Aorta (tissue), 5 donors: ENCODE measurements at places on chromosomes 16 and 17. TPM values are rescaled to one million over a fixed set of nuclear protein-coding genes. Genes with fewer than 3 reads are reported as not detected.

- no peaks in the 10 kb centered on the region for H3K4me1 ChIP-seq
- no peak overlapping the region for H3K4me3 ChIP-seq
- H3K27ac ChIP-seq = no peak overlapping the region
- no peak for DNase-seq
- no peaks in the 10 kb centered on the region for H3K36me3 ChIP-seq
Observed at GRCh38 chr16:24198807-24199533, 57.2 kb upstream of the CACNG3 start.

DNA sequence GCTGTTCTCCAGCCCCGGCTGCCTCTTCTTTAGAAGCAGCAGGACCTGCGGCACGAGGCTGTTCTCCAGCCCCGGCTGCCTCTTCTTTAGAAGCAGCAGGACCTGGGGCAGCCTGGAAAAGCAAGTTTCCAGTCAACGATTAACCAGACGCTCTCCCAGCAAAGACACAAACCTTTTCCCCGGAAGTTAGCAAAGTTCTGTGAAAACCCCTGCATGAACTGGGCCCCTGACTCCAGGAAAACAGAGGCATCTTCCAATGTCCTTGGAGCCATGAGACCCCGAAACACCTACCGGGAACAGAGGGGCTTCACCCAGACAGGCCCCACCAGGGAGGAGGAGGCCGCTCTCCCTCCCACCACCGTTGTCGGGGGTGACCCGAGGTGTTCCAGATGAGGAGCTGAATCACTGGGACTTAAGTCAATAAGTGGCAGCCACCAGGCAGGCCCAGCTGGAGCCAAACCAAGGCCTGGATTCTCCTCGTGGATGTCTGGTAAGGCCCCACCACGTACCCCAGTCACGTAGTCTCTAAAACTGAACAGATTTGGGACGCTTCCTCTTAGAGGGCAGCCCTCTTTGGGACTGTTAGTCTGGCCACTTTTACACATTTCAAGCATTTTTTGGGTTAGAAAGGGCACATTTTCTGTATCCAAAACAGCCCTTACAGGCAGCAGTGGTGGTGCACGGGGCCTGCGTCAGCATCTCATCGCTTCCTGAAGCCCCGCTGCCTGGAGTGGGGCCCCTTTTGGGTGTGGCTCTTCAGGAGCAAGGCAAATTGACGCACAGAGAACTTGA lies at the start of gene RPH3AL:
RPH3AL (minus strand) TSS at position 387 of the 792 bp plus-strand sequence. CDS start 25,264 bp downstream, outside the sequence.
- no peaks in the 10 kb centered on the region for H3K27me3 ChIP-seq
- DNase-seq = no peak
- no peaks in the 10 kb centered on the region for H3K4me1 ChIP-seq

DNA sequence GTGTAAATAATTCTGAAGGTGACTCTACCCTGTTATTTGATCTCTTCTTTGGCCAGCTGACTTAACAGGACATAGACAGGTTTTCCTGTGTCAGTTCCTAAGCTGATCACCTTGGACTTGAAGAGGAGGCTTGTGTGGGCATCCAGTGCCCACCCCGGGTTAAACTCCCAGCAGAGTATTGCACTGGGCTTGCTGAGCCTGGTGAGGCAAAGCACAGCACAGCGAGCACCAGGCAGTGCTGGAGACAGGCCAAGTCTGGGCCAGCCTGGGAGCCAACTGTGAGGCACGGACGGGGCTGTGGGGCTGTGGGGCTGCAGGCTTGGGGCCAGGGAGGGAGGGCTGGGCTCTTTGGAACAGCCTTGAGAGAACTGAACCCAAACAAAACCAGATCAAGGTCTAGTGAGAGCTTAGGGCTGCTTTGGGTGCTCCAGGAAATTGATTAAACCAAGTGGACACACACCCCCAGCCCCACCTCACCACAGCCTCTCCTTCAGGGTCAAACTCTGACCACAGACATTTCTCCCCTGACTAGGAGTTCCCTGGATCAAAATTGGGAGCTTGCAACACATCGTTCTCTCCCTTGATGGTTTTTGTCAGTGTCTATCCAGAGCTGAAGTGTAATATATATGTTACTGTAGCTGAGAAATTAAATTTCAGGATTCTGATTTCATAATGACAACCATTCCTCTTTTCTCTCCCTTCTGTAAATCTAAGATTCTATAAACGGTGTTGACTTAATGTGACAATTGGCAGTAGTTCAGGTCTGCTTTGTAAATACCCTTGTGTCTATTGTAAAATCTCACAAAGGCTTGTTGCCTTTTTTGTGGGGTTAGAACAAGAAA lies 5.1 kb downstream of the STH start:
- H3K4me1 ChIP-seq = no peaks in the 10 kb centered on the region
- no peak for DNase-seq
- H3K27me3 ChIP-seq = no peaks in the 10 kb centered on the region
- no peak overlapping the region for H3K4me3 ChIP-seq
- H3K27ac ChIP-seq = no peak overlapping the region

GRCh38 chr16:1771188-1771863 lies at the start of gene NME3:
NME3 (minus strand) TSS chr16:1771543; CDS start chr16:1771534, 9 bp downstream.
- peak within 1 kb of the TSS; percentile 80 for H3K4me3 ChIP-seq
- no peaks in the 10 kb centered on the region for H3K36me3 ChIP-seq
- H3K4me1 ChIP-seq = no peaks in the 10 kb centered on the region
- H3K27me3 ChIP-seq = no peaks in the 10 kb centered on the region

Gene KRT20
- total RNA-seq = not detected

DNA sequence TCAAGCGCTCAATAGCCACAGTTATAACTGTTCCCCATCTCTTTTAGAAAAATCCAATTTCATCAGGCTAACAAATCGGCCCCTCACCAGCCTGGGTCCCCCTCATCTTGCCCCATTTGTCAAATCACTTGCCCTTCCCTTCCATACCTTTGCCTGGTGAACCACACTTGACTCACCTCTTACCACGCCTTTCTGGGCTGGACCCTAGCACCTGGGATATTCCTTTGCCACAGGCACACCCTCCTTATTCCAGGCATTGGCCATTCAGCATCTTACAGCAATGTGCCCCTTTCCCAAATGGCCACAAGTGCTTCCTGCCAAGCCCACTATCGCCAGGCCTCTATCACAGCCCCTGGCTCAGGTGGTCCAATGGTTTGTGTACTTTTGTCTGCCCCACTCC lies 14.9 kb downstream of the CMTM4 start:
- DNase-seq = no peak
- no peak overlapping the region for H3K27ac ChIP-seq
- no peaks in the 10 kb centered on the region for H3K36me3 ChIP-seq

- no peaks in the 10 kb centered on the region for H3K4me1 ChIP-seq
- no peak overlapping the region for H3K4me3 ChIP-seq
- H3K36me3 ChIP-seq = no peaks in the 10 kb centered on the region
- no peaks in the 10 kb centered on the region for H3K27me3 ChIP-seq
- DNase-seq = no peak
Observed at GRCh38 chr16:26546573-26546972, 520.2 kb upstream of the C16orf82 start.

DNA sequence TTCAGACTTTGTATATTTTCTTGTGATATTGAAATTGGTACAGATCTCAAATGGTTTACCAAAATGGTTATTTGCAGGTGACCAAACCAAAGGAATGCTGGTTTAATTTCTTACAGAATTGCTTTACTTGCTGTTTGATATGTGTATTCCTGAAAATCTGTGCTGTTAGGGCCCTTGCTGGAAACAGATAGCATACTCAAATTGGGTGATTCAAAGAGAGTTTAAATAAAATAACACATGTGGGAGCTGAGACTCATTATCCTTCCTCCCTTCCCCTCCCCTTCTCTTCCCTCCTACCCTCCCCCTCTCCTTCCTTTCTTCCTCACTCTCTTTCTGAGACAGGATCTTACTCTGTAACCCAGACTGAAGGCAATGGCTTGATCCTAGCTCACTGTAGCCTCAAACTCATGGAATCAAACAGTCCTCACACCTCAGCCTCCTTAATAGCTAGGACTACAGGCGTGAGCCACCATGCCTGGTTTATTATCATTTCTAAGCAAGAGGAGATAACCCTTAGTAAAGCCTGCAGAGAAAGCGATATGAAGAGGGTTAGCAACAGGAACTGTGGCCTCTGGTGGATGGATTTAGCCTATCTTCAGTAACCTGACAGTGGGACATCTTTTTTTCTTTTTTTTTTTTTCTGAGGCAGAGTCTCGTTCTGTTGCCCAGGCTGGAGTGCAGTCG lies 141.9 kb downstream of the BCAS3 start:
- H3K4me1 ChIP-seq = no peaks in the 10 kb centered on the region
- no peak overlapping the region for H3K27ac ChIP-seq
- no peaks in the 10 kb centered on the region for H3K27me3 ChIP-seq
- DNase-seq = no peak
- no peaks in the 10 kb centered on the region for H3K36me3 ChIP-seq

DNA sequence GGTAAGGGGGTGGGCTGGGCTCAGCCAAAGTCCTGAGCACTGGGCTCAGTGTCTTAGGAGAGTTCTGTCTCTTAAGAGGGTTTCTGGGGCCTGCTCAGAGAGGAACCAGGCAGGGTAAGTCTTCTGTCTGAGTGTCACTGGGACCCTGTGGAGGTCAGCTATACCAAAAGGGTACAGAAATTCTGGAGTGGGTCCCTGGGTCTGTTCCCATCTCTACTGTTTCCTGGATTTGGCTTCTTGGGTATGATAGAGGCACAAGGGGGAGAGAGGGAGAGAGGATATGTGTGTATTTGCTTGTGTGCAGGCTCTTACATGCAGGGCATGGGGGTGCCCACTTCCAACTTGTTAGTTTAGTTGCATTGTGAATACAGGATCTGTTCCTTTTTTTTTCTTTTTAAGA lies 1.6 kb downstream of the E2F4 start:
- H3K27me3 ChIP-seq = no peaks in the 10 kb centered on the region
- DNase-seq = no peak
- H3K4me3 ChIP-seq = no peak overlapping the region
- H3K36me3 ChIP-seq = no peaks in the 10 kb centered on the region
- H3K27ac ChIP-seq = no peak overlapping the region
- no peaks in the 10 kb centered on the region for H3K4me1 ChIP-seq

DNA sequence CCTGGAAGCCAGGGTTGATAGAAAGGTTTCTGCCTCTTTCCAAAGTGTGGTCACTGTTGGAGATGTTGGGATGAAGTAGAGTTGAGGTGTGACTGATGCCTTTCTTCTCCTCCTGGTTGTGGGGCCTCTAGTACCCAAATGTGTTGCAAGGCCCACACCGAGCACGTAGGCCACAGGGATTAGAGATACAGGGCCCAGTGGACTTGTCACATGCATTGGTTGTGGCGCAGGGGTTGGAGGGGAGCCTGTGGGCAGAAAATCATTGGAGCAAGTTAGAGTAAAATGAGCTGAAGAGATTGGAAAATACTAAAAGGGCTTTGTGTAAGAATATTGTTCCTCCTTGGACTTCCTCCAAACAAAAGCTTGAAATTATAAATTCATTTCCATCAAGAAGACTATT lies 4.6 kb downstream of the KRT33A start:
- H3K36me3 ChIP-seq = no peaks in the 10 kb centered on the region
- H3K27ac ChIP-seq = no peak overlapping the region
- no peaks in the 10 kb centered on the region for H3K27me3 ChIP-seq

Gene PITPNM3
- total RNA-seq = 1.8 TPM

DNA sequence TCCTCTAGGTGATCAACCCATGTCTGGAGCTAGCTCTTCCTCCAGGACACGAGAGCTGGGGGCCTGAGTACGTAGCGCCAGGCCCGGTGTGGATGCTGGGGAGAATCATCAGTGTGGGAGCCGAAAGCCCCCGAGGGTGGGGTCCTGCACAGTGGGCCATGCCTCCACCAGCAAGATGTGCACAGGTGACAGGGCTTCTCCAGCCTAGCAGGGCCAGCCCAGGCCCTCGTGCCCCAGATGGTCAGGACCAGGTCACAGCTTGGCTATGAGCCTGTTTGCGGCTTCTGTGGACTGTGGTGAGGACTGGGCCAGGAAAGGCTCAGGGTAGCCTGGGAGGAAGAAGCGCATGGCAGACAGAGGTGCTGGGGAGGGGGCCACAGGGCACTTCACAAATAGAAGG lies 7.8 kb downstream of the MPG start:
- H3K4me3 ChIP-seq = no peak overlapping the region
- peak overlapping the region; percentile 9 for H3K27ac ChIP-seq
- no peaks in the 10 kb centered on the region for H3K4me1 ChIP-seq
- no peak for DNase-seq
- H3K27me3 ChIP-seq = no peaks in the 10 kb centered on the region

Gene ADAMTS18
- total RNA-seq = 5.8 TPM

GRCh38 chr17:13827118-13827517 lies 225.4 kb upstream of the HS3ST3A1 start:
- H3K27me3 ChIP-seq = no peaks in the 10 kb centered on the region
- H3K4me3 ChIP-seq = no peak overlapping the region
- H3K27ac ChIP-seq = no peak overlapping the region
- no peak for DNase-seq

GRCh38 chr17:74776044-74776962 lies at the start of gene NAT9:
NAT9 (minus strand) TSS chr17:74776345; CDS start chr17:74775698, 647 bp downstream.
- DNase-seq = peak; percentile 99
- no peak within 1 kb of the TSS for H3K27ac ChIP-seq
- no peaks in the 10 kb centered on the region for H3K4me1 ChIP-seq
- peaks cover 6% of the 10 kb centered on the region for H3K36me3 ChIP-seq
- H3K27me3 ChIP-seq = no peaks in the 10 kb centered on the region

Gene LRRC75A
- 2.4 TPM for total RNA-seq

Gene ARRB2
- total RNA-seq = 71.8 TPM

- no peaks in the 10 kb centered on the region for H3K27me3 ChIP-seq
- H3K4me3 ChIP-seq = no peak overlapping the region
- DNase-seq = no peak
- H3K36me3 ChIP-seq = peaks cover 2% of the 10 kb centered on the region
Observed at GRCh38 chr17:81582341-81582740, 30.2 kb upstream of the FAAP100 start.

- DNase-seq = no peak
- no peak overlapping the region for H3K4me3 ChIP-seq
- no peaks in the 10 kb centered on the region for H3K4me1 ChIP-seq
- H3K27ac ChIP-seq = no peak overlapping the region
Observed at GRCh38 chr16:17832738-17833137, 362.0 kb upstream of the XYLT1 start.

DNA sequence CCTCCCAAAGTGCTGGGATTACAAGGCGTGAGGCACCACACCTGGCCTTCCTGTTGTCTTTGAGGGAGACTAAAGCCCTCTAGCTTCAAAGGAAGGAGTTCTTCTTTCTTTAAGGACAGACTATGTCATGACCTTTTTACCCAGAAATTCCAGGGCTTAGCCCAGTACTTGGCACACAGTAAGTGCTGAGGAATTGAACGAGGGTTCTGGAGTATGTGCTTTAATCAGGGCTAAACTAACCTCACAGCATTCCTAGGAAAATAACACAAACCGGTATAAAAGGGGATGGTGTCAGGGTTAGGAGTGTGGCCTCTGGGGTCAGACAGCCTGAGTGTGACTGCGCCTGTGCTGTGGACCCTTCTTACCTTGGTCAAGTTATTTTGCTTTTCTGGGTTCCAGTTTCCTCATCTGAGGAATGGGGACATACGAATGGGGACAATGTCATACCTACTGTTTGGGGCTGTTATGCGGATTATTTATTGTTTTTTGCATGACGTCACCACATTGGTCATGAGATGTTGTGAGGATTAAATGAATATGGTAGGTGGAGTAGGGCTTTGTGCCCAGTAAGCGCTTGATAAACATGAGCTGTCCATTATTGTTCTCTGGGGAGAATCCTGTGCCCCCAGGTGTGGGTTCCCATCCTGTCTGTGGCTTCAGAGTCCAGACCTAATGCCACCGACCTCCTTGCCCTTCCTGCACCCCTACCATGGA lies 21.9 kb downstream of the KSR1 start:
- no peaks in the 10 kb centered on the region for H3K36me3 ChIP-seq
- H3K4me1 ChIP-seq = no peaks in the 10 kb centered on the region
- H3K4me3 ChIP-seq = no peak overlapping the region
- DNase-seq = no peak

GRCh38 chr17:51166987-51167931 lies 1.0 kb downstream of the NME2 start:
- no peaks in the 10 kb centered on the region for H3K36me3 ChIP-seq
- no peak overlapping the region for H3K27ac ChIP-seq
- DNase-seq = peak; percentile 87
- H3K4me3 ChIP-seq = peak overlapping the region; percentile 20
- no peaks in the 10 kb centered on the region for H3K27me3 ChIP-seq

Gene HYDIN
- 4.8 TPM for total RNA-seq
